ENCODE measurements at places on chromosomes 4 and X.

DNA sequence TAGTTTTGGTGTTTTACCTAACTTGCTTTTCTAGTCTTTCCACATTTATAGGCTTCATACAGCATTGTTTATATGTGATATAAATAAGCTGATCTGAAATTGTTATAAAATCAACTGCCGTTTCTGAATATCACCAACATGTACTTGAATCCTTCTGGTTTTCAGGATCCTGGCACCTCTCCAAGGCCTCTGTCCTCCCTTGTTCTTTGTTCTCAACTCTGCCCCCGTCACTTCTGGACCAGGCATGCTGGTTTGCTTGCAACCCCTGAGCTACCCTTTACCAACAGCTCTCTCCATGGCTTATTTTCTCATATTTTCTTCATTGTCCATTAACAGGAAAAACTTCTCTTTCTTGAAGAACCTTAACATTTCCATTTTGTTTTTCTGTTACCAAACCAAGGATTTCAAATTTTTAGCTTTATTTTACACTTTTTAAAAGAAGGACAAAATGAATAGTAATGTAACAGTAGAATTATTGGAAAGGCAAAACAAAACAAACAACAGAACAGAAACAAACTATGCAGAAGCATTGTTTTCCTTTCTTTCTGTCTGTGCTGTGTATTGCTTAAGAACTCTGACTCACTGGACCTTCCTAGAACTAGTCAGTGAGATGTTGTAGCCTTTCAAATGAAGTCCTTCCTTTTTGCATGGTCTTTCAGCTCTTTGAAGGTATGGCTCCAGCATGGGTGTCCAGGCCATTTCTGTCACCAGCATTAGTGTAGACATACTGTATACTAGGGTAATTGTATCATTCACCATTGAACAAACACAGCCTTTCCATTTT is 44.8 kb downstream of the BANK1 start:
- peak; percentile 63 for DNase-seq

GRCh38 chrX:10099411-10099810 is 57.4 kb upstream of the CLCN4 start:
- no peak for DNase-seq

DNA sequence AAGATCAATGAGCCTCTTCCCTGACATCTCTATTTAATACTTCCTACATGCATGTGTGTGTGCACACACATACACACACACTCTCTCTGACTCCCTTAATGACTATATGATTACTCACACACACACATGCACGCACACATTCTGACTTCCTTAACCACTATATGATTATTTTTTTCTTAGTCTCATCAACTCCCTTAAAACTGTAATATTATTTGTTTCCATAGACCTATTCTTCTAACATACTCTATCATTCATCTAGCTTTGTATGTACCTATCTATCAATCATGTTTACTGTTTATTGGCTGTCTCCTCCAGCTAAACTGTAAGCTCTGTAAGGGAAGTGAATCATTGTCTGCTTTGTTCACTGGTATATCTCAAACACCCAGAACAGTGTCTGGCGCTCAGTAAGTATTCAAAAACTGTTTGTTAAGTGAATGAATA is 236.6 kb downstream of the RASL11B start:
- no peak for DNase-seq

- DNase-seq: no peak
Measured at GRCh38 chr4:15897577-15897976, 41.0 kb downstream of the FGFBP1 start.

GRCh38 chrX:119186763-119187162 is 49.3 kb upstream of the PGRMC1 start:
- no peak for DNase-seq

DNA sequence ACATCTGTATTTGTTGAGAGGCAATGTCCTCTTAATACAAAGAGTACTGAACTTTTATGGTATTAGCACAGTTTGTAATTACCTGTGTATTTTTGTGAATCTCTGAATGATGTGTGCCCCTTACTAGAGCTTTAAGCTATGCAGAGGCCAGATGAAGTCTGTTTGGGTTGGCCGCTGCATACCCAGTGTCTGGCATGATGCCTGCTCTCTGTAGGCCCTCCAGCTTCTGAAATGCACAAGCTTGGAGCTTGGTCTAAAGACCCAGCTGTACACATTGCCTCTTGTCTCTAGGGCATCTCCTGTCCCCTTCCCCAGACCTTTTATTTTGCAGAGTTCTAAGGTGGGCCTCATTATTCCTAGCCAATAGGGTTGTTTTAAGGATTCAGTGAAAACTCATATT is 68.6 kb downstream of the CDS1 start:
- DNase-seq: no peak

GRCh38 chrX:42934020-42934726 is 156.2 kb upstream of the PPP1R2C start:
- DNase-seq: no peak

GRCh38 chr4:169351872-169352271 is 81.1 kb upstream of the SH3RF1 start:
- DNase-seq: no peak

DNA sequence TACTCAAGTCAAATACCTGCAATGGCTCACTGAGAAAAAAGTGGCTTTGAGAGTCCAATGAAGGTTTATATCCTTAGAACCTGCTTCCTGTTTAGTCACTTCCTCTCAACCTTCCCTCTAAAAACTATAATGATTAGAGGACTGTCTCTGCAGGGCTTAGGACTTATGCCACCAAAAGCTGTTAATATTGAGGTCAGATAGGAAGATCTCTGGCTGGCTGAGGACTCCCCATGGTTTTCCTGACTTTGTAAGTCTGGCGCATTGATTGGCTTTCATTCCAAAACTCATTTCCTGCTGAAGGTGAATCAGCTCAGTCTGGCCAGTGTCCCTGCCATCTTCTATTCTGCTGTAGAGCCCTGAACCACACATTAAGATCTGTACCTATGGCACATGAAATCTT is 140.9 kb upstream of the ANK2 start:
- no peak for DNase-seq

GRCh38 chr4:53575552-53575951 is 15.7 kb downstream of the LNX1 start:
- DNase-seq: no peak

DNA sequence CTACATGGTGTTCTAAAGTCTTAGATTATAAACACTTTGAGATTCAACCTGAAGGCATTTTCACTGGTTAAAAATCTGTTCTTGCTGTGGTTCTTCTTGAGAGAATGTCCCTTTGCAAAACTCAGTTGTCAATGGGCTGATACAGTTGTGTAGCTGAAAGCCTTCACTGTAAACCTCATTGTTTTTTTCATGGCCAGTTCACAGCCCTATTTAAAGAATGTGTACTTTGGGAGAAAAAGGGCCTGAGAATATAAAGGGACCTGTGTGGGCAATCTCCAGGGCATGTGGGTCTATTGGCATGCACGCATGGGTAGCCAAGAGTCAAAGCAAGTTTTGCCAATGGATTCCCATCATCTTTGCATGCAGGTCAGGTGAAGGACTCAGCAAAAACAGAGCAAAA is 7.8 kb upstream of the MAP7D3 start:
- DNase-seq: no peak

DNA sequence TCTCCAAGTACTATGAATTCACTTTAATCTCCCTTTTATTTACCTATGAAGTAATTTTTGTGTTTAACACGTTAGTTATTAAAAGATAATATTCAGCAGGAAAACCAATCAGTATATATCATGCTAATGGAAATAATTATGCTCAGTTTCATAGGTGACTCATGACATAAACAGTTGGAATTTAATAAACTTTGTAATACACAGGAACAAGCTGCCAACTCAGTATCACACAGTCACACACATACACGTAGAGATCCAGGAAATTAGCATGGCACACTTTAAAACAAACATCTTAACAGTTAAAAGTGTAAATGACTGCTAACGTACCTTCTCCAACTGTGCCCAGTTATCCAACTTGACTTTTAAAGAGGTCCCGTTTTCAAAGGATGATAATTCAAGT is 2.3 kb downstream of the SPATA4 start:
- no peak for DNase-seq

DNA sequence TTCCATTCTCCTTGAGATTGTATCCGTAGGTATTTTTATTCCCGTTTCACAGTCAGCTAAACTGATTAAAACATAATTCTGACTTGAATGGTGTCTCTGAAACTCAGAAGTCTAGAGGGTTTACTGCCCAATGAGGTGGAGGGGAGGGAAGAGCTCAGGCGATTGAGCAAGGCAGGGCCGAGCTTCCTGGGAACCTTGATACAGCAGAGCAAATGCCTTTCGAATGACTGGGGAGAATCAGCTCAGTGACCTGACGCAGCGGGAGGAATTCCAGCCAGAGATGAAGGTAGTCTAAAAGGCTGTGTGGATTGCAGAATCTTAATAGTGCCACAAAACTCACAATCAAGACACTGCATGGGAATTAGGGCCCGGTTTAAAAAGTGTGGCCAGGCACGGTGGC is 233.6 kb downstream of the EVC2 start:
- no peak for DNase-seq

DNA sequence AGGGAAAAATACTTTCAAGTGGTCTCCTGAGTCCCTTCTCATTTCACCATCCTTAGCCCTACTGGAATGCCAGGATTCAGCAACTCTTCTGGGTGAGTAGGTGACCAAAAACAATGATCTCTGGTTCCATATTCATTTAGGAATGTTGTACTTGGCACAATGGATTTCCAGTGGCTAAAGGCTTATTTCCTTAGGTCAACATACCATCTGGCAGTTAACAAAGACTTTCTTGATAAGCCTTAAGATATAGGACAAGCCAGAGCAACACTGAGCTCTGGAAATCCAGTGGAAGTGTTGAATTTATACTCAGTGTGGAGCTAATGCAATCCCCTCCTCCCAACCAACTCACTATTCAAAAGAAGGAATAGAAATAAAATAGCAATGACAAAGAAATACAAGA is 139.4 kb upstream of the EMCN start:
- no peak for DNase-seq

DNA sequence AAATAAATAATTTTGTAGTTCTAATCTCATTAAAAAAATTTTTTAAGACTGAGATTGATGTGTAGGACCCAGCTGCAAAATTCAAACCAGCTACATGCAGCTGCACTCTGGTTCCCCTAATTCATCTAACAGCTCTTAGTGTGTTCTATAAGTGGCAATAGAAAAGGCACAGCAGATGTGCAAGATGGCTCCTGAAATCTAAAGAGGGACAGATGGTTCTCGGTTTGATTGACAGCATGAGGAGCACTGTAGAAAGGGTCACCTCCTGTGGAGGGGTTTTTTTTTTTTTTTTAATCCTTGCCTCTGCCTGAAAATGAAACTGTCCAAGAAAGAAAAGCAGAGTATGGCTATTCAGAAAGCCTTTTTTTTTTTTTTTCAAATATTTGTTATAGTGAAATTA is 16.9 kb upstream of the OCIAD1 start:
- DNase-seq: no peak

- no peak for DNase-seq
Measured at GRCh38 chr4:98749206-98749605, 90.8 kb upstream of the TSPAN5 start.

DNA sequence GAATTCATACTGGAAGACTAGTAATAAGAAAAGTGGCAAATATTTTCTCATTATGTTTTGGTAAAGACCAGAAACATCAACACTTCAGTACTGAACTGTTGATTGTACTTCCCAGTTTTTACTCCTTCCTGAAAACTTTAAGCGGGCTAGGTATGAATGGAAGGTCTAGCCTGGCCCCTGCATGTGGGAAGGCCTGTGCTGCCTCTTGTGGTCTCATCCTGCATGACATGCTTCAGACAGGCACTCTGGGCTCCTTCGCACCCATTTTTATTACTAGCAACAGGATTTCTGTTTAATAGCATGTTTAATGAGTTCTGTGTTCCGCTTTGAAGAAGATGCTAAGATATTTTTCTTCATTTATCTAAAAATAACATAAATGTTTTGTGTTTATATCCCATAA is 279.1 kb downstream of the ANK2 start:
- DNase-seq: no peak

GRCh38 chr4:48462363-48462762 is 20.8 kb upstream of the SLC10A4 start:
- peak; percentile 61 for DNase-seq

DNA sequence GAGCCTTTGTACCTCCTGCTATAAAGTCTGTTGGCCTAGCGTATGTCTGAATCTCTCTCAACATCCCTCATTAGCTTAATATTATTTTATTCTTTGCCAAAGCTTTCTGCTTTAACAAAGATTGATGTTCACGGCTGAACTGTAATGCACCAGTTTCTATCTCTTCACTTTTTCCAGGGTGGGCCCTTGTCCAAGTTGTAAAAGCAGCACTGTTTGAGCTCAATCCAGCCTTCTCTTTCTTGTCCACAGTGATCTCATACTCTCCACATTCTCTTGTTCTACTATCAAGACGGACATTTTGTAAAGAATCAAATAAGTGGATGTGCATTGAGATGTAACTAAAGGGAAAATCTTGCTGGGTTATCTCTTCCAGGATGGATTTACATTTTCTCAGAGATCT is 34.4 kb upstream of the RTL3 start:
- DNase-seq: no peak

DNA sequence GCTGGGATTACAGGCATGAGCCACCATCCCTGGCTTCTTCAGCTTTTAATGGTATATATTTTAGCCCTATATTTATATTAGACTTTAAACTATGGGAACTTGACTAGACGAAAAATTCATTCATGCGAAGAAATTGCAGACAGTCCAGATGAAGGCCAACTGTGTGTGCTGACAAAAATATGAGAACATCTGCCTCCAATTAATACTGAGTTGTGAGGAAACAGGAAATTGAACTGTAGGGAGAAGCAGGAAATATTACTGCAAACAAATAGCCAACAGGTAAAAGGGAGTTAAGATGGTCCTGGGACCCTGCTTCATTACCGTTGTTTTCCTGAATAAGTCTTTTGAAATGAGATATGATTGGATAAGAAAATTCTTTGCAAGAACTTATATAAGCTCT is 26.3 kb downstream of the MGARP start:
- DNase-seq: no peak

GRCh38 chrX:29024871-29025270 is 437.6 kb downstream of the IL1RAPL1 start:
- no peak for DNase-seq

- DNase-seq: no peak
Measured at GRCh38 chr4:182139491-182139890, 103.7 kb upstream of the TENM3 start.

GRCh38 chrX:130245441-130245840 is 23.3 kb downstream of the ZNF280C start:
- DNase-seq: no peak

GRCh38 chr4:83124111-83124780 is 9.7 kb upstream of the PLAC8 start:
- DNase-seq: no peak

DNA sequence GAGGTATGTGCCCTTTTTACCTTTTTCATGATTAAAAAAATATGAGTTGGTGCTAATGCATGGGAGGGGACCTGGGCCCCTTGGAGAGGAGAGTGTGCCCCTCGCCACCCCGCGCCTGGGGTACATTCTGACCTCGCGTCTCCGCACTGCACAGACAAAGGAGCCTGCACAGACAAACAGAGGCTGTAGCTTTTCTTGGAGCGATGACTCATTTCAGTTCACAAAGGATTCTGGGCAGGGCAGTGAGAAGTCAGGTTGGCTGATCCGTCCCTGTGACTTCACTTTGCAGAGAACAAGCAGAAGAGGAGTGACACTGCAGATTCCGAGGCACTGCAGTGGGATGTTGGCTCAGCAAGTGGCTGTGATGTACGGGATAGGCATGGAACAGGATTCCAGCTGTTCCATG is 82.9 kb downstream of the STOX2 start:
- peak; percentile 51 for DNase-seq
